ENCODE measurements at places on chromosomes 1 and 21. TPM values are rescaled to one million over a fixed set of nuclear protein-coding genes. Genes with fewer than 3 reads are reported as not detected.

Gene FAM72D
- not detected for total RNA-seq

- no peak overlapping the region for H3K4me3 ChIP-seq
- H3K27me3 ChIP-seq = no peaks in the 10 kb centered on the region
- H3K27ac ChIP-seq = no peak overlapping the region
Observed at GRCh38 chr1:204756349-204756748, 70.8 kb upstream of the LRRN2 start.

DNA sequence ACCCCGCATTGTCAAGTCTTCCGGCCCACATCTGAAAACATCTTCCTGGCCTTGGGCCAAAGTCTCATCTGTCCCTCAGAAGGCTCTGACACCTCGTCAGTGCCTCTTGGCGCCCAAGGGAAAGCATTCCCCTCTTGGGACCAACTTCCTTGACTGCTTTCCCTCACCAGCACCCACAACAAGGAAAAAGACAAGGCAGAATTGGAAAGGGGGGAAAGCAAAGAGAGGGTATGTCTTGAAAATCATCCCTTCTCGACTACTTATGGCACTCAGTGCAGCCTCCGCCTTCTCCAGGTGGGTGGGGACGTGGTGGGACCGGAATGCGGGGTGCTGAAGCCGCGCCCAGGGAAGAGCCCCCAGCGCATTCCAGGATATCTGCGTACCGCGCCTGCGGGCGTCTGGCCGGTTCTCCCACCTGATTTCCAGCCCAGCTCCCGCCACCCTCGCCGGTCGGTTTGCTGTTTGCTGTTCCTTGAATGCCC lies 554 bp upstream of the SLC39A1 start:
- no peaks in the 10 kb centered on the region for H3K27me3 ChIP-seq
- peak overlapping the region; percentile 72 for H3K4me3 ChIP-seq
- peaks cover 11% of the 10 kb centered on the region for H3K36me3 ChIP-seq
- peaks cover 85% of the 10 kb centered on the region for H3K4me1 ChIP-seq
- DNase-seq = peak; percentile 56
- H3K27ac ChIP-seq = peak overlapping the region; percentile 98

GRCh38 chr1:73953186-73953585 lies 244.8 kb downstream of the LRRIQ3 start:
- no peaks in the 10 kb centered on the region for H3K27me3 ChIP-seq
- no peaks in the 10 kb centered on the region for H3K4me1 ChIP-seq
- DNase-seq = no peak
- no peak overlapping the region for H3K4me3 ChIP-seq
- no peak overlapping the region for H3K27ac ChIP-seq

DNA sequence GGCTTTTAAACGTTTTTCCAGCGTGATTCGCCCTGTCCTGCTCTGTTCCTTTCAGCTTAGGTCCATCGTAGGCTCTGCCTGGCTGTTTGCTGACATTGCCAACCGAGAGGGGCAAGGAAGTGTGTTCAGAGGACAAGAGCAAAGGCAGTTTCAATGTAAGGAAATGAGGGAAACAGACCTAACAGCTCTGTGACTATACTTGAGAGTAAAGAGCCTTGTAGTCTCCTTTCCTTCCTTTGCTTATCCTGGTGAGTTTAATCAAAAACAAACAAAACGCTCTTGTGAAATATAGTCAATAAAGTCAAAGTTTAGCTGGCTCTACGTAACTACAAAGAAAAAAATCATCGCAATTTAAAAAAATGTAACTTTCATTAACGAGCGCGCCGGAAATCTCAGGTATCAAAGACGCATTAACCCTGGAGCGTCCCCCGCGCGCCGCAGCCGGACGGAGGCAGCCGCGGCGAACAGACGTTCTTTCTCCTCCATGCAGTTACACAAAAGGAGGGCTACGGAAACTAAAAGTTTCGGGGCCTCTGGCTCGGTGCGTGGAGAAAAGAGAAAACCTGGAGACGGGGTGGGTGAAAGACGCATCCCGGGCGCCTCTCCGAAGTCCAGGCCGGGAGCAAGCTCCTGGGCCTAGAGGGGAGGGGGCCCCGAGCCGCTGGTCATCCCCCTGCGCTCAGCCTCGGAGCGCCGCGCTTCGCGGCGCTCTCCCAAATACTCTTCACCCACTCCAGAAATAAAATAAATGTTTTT lies 617 bp upstream of the ADGRL2 start:
- H3K4me3 ChIP-seq = peak overlapping the region; percentile 73
- peak; percentile 25 for DNase-seq
- H3K4me1 ChIP-seq = no peaks in the 10 kb centered on the region
- H3K36me3 ChIP-seq = no peaks in the 10 kb centered on the region
- H3K27ac ChIP-seq = peak overlapping the region; percentile 94
- peaks cover 8% of the 10 kb centered on the region for H3K27me3 ChIP-seq

Gene CFHR4
- not detected for total RNA-seq

- DNase-seq = no peak
- H3K4me3 ChIP-seq = no peak overlapping the region
- no peaks in the 10 kb centered on the region for H3K36me3 ChIP-seq
- peaks cover 44% of the 10 kb centered on the region for H3K4me1 ChIP-seq
- no peaks in the 10 kb centered on the region for H3K27me3 ChIP-seq
Observed at GRCh38 chr21:44305691-44306090, 5.8 kb downstream of the PFKL start.

- peak overlapping the region; percentile 78 for H3K27ac ChIP-seq
- peaks cover 51% of the 10 kb centered on the region for H3K4me1 ChIP-seq
- no peak overlapping the region for H3K4me3 ChIP-seq
- no peaks in the 10 kb centered on the region for H3K36me3 ChIP-seq
Observed at GRCh38 chr1:27589841-27590426, 14.0 kb downstream of the AHDC1 start.

Gene PRR9
- not detected for total RNA-seq

DNA sequence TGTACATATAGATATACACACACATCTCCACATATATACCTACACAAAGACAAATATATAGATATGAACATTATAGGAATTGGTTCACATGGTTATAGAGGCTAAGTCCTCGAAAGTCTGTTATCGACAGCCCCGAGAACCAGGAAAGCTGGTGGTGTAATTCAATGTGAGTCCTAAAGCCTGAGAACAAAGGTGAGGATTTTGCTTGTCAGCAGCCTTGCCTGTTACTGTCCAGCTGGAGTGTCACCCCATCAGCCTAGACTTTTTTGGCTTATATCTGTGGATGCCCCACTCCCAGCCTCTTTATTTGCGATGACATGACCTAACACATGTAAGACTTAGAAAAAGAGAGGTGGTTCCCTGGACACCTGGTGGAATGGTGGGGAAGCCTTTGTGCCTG lies 97.0 kb downstream of the GIPC2 start:
- no peak for DNase-seq
- H3K4me1 ChIP-seq = no peaks in the 10 kb centered on the region
- H3K27ac ChIP-seq = peak overlapping the region; percentile 60
- H3K4me3 ChIP-seq = peak overlapping the region; percentile 25

- no peaks in the 10 kb centered on the region for H3K36me3 ChIP-seq
- DNase-seq = no peak
- no peak overlapping the region for H3K4me3 ChIP-seq
- no peaks in the 10 kb centered on the region for H3K4me1 ChIP-seq
- no peaks in the 10 kb centered on the region for H3K27me3 ChIP-seq
Observed at GRCh38 chr1:107993920-107994319, 28.9 kb upstream of the VAV3 start.

GRCh38 chr1:1616838-1617237 lies 1.5 kb downstream of the MIB2 start:
- peak overlapping the region; percentile 100 for H3K4me3 ChIP-seq
- peaks cover 50% of the 10 kb centered on the region for H3K4me1 ChIP-seq
- DNase-seq = peak; percentile 84
- H3K36me3 ChIP-seq = no peaks in the 10 kb centered on the region
- H3K27ac ChIP-seq = peak overlapping the region; percentile 100
- no peaks in the 10 kb centered on the region for H3K27me3 ChIP-seq

- no peaks in the 10 kb centered on the region for H3K36me3 ChIP-seq
- no peaks in the 10 kb centered on the region for H3K4me1 ChIP-seq
- H3K4me3 ChIP-seq = no peak overlapping the region
- no peaks in the 10 kb centered on the region for H3K27me3 ChIP-seq
Observed at GRCh38 chr1:70061231-70061630, 144.1 kb downstream of the LRRC40 start.

- DNase-seq = no peak
- H3K27me3 ChIP-seq = no peaks in the 10 kb centered on the region
- no peaks in the 10 kb centered on the region for H3K36me3 ChIP-seq
- H3K4me3 ChIP-seq = no peak overlapping the region
Observed at GRCh38 chr1:165988817-165989216, 161.4 kb downstream of the UCK2 start.

Gene GJA8
- not detected for total RNA-seq

GRCh38 chr1:40064797-40065499 lies 24.4 kb downstream of the CAP1 start:
- peaks cover 82% of the 10 kb centered on the region for H3K36me3 ChIP-seq
- DNase-seq = no peak
- no peaks in the 10 kb centered on the region for H3K27me3 ChIP-seq
- peaks cover 25% of the 10 kb centered on the region for H3K4me1 ChIP-seq
- H3K27ac ChIP-seq = peak overlapping the region; percentile 47

GRCh38 chr1:180562640-180563025 lies 3.9 kb downstream of the OVAAL start:
- no peak overlapping the region for H3K4me3 ChIP-seq
- no peaks in the 10 kb centered on the region for H3K27me3 ChIP-seq
- peak overlapping the region; percentile 13 for H3K27ac ChIP-seq
- no peaks in the 10 kb centered on the region for H3K4me1 ChIP-seq
- DNase-seq = no peak

Gene GNAT2
- 0.46 TPM for total RNA-seq

GRCh38 chr1:248791010-248791409 lies 34.7 kb downstream of the SH3BP5L start:
- DNase-seq = no peak
- no peak overlapping the region for H3K27ac ChIP-seq
- no peaks in the 10 kb centered on the region for H3K4me1 ChIP-seq
- no peaks in the 10 kb centered on the region for H3K27me3 ChIP-seq

GRCh38 chr1:211196880-211197279 lies 62.3 kb upstream of the RCOR3 start:
- H3K4me3 ChIP-seq = no peak overlapping the region
- no peaks in the 10 kb centered on the region for H3K27me3 ChIP-seq
- no peak for DNase-seq
- H3K4me1 ChIP-seq = no peaks in the 10 kb centered on the region
- H3K27ac ChIP-seq = no peak overlapping the region

GRCh38 chr1:59640851-59641250 lies 173.9 kb upstream of the HOOK1 start:
- H3K4me1 ChIP-seq = no peaks in the 10 kb centered on the region
- no peak overlapping the region for H3K4me3 ChIP-seq
- H3K27ac ChIP-seq = no peak overlapping the region
- no peak for DNase-seq
- no peaks in the 10 kb centered on the region for H3K27me3 ChIP-seq

GRCh38 chr1:167328816-167329483 lies 108.3 kb downstream of the POU2F1 start:
- H3K27ac ChIP-seq = peak overlapping the region; percentile 32
- no peak for DNase-seq
- no peak overlapping the region for H3K4me3 ChIP-seq
- peaks cover 21% of the 10 kb centered on the region for H3K4me1 ChIP-seq
- no peaks in the 10 kb centered on the region for H3K27me3 ChIP-seq

Gene RAD54L
- total RNA-seq = 0.78 TPM

Gene OR13G1
- not detected for total RNA-seq

GRCh38 chr1:47803815-47804501 lies 193.2 kb downstream of the TRABD2B start:
- H3K36me3 ChIP-seq = no peaks in the 10 kb centered on the region
- no peaks in the 10 kb centered on the region for H3K27me3 ChIP-seq
- H3K4me3 ChIP-seq = no peak overlapping the region

GRCh38 chr1:54168206-54168965 lies 15.6 kb upstream of the CDCP2 start:
- no peaks in the 10 kb centered on the region for H3K4me1 ChIP-seq
- no peaks in the 10 kb centered on the region for H3K36me3 ChIP-seq
- H3K27ac ChIP-seq = no peak overlapping the region
- DNase-seq = no peak
- H3K4me3 ChIP-seq = no peak overlapping the region
- H3K27me3 ChIP-seq = no peaks in the 10 kb centered on the region
